ENCODE measurements at places on chromosomes 16 and 17.

DNA sequence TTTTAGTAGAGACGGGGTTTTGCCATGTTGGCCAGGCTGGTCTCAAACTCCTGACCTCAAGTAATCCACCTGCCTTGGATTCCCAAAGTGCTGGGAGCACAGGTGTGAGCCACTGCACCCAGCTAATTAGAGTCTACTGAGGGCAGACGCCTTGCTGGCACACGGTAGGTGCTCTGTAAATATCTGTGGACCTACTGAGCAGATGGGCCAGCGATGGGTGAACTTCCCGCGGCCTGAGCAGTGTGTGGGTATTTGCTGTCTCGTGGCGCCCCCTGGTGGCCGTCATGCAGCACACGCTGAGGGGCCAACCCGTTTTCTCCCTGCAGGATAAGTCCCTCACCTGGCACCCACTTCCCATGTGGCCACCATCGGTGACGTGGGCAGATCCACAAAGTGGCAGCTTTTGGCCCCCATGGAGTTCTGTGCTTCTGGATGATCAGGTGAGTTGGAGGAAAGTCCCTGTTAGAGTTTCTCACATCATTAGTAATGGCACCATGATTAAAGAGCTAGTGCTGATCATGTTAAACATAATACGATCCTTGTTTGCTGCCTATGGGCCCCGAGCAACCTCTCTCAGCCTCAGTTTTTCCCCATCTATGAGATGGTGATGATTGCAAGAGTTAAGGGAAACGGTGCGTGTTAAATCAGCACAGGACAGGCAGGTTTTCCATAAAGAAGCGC lies 40.7 kb downstream of the ZDHHC7 start:
- DNase-seq: no peak

GRCh38 chr16:1909561-1910231 lies 8.5 kb downstream of the HS3ST6 start:
- no peak for DNase-seq

DNA sequence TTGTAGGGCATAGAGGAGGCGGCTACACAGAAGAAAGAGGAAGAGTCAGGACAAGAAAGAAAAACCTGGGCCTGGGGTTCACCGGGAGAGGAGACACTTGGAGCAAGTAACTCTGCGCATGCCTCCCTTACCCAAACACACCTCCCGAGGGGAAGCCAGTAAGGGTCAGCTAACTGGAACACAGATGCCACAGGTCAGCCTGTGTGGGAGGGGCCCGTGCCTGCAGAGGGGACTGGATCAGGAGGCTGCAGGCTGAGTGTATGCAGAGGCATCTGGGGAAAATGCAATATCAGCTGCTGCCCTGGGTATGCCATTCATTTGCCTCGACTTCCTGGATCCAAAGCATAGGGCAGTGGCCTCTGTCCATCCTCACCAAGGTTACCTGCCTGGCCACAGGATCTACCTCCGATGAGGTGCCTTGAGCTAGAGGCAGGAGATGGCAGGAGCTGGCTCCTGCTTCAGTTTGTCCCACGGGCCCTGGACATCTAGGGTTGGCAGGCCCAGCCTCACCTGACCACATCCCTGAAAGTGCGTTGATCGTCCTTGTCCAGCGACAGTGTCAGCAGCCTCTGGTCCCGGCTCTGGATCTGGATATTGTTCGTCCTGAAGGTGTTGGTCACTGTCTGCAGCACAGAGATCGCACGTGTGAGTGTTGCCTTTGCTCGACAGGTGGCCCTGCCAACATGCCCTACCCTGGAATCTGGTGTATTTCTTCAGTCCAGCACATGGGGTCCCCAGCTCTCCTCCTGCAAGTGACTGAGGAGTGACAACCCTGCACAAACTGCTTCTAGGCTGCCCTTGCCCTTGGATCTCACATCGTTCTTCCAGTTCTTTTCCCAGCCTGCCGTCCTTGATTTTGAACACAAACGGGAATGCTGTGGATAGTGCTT lies 4.6 kb upstream of the MFSD6L start:
- no peak for DNase-seq

DNA sequence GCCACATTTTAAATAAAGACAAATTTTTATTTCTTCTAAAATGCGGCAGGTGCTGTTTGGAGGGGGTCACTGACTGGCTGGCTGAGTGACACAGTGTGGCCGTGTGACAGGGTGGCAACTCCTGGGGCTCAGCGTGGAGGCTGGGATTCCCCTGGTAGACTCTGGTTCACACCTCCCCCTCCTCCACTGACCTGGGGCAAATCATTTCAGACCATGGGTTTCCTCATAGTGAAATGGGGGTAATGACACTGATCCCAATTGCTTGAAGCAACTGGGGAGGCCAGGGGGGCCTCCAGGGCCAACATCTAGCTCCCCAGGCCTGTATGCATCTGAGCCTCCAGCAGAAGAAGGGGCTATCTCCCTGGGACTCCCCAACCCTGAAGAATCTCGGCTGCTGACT lies 6.6 kb downstream of the HSD11B2 start:
- DNase-seq: no peak

GRCh38 chr17:76633628-76634328 lies 9.8 kb downstream of the ST6GALNAC1 start:
- DNase-seq: no peak
